ENCODE measurements at places on chromosomes 6 and 20. TPM values are rescaled to one million over a fixed set of nuclear protein-coding genes. Genes with fewer than 3 reads are reported as not detected.
A peak's percentile ranks its signal among the peaks of the same experiment; 100 is the strongest.

Gene CARMIL1
- 31.2 TPM for polyA plus RNA-seq

DNA sequence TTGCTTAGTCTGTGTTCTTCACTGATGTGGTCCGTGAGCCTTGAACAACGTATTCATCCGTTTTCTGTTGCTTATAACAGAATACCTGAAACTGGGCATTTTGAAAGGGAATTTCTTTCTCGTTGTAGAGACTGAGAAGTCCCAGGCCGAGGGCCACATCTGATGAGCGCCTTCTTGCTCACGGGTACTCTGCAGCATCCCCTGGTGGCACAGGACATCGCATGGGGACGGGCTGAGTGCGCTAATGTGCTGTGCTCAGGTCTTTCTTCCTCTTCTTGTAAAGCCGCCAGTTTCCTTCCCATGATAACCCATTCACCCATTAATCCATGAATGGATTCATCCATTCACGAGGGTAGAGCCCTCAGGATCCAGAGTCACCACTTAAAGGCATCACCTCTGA, 161.0 kb downstream of the NFATC2 start:
- DNase-seq, result peak; percentile 4

DNA sequence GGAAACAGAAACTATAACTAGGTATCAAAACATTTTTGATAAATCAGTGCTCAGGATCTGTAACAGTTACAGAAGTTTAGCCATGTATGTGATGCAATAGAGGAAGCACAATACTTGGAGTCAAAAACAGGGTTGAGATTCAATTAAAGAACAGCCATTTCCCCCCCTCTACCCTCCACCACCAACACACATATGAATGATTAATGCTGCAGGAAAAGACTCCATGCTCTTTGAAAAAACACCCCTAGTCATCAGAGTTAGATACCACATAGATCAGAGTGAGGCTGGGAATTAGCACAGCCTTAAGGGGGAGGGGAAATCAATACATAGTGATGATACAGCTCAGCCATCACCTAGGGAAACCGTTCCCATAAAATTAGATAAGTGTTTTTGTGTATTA, 108.9 kb upstream of the EMILIN3 start:
- DNase-seq, result no peak

Gene SEL1L2
- not detected for polyA plus RNA-seq

DNA sequence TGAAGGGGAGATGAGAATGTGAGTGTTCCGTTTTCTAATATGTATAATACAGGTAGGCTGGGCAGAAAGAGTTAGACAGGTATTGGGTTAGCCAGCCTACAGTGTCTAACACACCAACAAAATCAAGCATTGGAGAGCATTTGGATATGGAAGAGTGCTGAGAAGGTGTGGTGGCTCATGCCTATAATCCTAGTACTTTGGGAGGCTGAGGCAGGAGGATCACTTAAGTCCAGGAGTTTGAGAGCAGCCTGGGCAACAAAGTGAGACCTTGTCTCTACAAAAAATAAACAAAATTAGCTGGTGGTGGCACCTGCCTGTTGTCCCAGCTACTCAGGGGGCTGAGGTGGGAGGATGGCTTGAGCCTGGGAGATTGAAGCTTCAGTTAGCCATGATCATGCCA, 38.6 kb upstream of the SLC23A2 start:
- DNase-seq, result no peak

DNA sequence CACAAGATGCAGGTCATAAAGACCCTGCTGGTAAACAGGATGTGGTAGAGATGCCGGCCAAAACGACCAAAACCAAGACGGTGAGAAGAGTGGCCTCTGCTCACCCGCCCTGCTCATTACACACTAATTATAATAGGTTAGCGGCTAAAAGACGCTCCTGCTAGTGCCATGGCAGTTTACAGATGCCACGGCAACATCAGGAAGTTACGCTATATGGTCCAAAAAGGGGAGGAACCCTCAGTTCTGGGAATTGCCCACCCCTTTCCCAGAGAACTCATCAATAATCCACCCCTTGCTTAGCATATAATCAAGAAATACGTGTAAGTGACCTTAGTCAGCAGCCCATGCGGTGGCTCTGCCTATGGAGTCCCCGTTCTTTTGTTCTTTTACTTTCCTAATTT, 17.6 kb downstream of the BHLHE23 start:
- DNase-seq, result no peak

- no peak for DNase-seq
Measured at GRCh38 chr6:149443411-149444181, 41.2 kb downstream of the ZC3H12D start.

Gene KCNB1
- 0.29 TPM for polyA plus RNA-seq

- DNase-seq, result no peak
Measured at GRCh38 chr6:34066218-34066571, 79.7 kb downstream of the GRM4 start.

GRCh38 chr6:142953373-142954273, 8.6 kb upstream of the HIVEP2 start:
- DNase-seq, result no peak

GRCh38 chr6:102039441-102039840, 645.9 kb downstream of the GRIK2 start:
- DNase-seq, result no peak

- DNase-seq, result no peak
Measured at GRCh38 chr6:55972091-55972490, 96.7 kb upstream of the BMP5 start.

DNA sequence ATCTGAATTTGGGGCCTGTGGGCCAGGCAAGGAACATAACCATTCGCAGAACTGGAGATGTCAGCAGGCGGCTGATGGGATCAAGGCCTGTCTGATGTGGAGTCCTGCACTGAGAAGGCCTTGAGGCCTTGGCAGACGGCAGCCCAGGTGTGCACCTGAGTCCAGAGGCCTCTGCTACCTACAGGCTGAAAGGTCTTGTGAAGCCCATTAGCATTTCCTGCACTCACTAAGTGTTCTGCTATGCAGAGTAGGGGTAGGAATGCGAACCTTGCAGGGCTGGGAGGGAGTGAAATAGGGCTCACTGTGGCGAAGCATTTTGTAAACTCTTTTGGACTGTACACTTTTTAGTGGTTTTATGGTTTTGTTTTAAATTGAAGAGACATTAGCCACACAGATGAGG, 48.3 kb upstream of the RNF24 start:
- DNase-seq, result no peak

Gene SLC4A11
- 0.44 TPM for polyA plus RNA-seq

Gene GTF3C6
- polyA plus RNA-seq, result 65.4 TPM

DNA sequence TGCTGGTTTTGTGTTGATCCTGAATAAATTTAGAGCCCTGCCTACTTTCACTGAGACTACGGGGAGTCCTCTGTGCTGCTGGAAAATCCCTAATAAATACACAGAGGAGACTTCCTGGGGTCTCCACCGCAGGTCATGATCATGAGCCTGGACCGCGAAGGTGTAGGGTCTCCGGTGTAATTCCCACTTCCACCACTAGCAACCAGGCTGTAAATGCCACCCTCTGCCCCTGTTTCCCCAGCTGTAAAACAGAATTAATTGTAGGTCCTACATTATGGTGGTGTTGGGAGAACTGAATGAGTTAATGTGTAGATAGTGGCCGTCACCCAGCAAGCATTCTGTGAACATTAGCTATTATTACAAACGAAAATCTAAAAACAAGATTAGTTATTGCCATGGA, 191.6 kb upstream of the THBS2 start:
- DNase-seq, result no peak

Gene MAP7
- 17.1 TPM for polyA plus RNA-seq

DNA sequence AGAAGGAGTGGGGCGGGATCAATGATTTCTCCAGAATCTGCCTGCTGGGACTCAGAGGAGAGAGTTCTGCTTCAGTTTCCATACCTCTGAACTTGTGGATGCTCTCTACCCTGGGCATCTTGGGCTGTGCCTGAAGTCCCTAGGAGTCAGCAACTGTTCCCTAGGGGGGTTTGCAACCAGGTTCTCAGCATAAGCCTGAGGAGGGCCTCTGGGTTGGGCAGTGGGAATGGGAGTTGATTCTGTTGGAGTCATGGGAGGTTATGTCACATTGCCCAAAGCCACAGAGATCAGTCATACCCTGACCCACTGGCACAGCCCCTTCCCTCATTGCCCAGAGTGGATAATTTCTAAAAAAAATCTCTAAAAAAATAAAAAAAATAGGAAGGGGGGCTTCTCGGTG, 47.4 kb downstream of the MOCS1 start:
- DNase-seq, result no peak

DNA sequence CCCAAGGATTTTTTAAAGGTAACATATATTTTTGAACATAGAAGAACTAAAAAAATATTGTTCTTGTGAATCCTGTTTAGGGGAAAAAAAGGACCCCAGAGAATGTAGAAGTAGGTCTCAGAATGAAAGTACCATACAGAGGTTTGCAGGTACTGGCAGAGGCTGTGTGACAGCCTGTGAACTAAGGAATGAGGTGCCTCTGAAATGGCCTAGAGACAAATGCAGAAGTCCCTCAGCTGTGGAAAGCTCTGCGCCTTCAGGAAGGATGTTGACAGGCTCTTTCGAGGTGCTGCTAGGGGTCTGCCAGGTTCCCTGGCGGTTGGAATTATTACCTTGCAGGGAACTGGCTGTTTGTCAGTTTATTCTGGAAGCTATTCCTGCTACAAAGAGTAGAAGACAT, 8.6 kb upstream of the TUBB2B start:
- DNase-seq, result no peak

Gene SLC17A2
- not detected for polyA plus RNA-seq

DNA sequence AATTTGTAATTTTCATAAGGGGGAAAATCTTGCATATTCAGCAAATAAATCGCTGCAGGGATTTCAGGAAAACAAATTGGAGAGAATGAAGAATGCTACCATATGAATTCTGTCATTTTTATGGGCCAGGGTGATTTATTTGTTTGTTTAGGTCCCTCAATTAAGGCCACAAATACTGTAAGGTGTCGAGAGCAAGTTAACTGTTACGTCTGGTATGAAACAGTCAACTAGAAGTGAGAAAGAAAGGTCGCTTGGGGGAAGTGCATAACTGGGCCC, 166.9 kb upstream of the TSHZ2 start:
- no peak for DNase-seq

GRCh38 chr6:736657-737446, 43.9 kb upstream of the EXOC2 start:
- no peak for DNase-seq

DNA sequence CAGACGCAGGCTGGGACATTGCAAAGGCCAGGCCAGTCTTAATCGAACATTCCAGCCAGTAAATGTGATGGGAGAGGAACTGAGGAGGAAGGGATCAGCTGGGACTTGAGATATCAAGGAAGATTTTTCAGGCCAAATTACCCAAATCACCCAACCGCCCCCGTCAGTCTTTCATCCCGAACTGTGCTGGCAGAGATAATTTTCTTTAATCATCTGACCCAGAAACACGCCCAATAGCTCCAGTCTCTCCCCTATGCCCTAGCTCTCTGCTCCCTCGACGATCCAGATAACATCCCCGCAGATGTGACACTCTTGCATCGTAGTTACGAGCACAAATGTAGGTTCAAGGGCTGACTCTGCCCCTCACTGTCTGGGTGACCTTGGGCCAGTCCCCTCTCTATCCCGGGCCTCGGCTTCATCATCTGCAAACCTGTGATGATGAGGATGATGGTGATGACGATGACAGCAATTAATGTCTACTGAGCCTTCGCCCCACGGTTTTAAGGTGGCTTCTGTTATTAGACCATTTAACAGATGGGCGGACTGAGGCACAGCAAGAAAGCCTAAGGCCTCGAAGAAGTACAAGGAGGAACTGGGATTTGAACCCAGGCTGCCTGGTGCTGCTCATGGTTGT, 118.6 kb downstream of the PREX1 start:
- DNase-seq, result no peak

Gene PRKN
- polyA plus RNA-seq, result 2.3 TPM

- no peak for DNase-seq
Measured at GRCh38 chr20:34753706-34754461, 49.7 kb downstream of the TP53INP2 start.

DNA sequence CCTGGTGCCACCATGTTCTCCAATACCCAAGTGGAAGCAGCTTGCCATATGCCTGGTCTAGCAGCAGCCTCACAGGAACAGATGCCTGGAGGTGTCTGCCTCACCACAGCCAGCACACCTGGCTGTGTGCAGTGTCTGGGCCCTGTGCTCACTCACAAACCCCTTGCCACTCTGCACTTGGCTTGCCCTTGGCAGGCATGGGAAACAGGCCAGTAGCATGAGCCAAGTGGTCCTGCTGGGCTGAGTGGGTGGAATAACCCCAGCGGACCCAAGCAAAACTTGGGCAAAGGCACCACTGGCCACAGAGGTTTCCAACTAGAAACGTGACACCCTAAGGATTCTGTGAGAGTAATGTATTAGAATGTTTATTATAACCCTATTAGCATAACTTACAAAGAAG, 600.5 kb upstream of the GJE1 start:
- no peak for DNase-seq

GRCh38 chr6:134035823-134036296, 16.6 kb downstream of the SLC2A12 start:
- DNase-seq, result no peak

DNA sequence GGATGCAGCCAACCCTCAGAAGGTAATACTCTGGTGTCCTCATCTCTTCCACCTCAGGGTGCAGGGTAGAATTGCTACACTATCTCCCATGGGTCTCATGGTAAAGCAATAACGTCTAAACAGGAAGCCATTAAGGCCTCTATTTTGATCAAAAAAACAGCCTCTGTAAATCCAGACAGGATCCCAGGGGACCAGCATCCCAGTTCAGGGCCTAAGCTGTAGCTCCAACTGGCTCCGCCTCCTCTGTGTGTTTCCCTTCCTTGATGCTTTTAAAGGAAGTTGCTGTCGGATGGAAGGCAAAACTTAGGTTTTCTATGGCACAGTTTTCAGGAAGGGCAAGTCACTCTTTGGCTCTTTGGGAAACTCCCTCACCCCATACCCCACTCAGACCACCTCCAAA, 222.0 kb downstream of the MAFB start:
- no peak for DNase-seq

GRCh38 chr6:36679043-36679833, 724 bp downstream of the CDKN1A start:
- peak; percentile 74 for DNase-seq

Gene NDUFAF4
- polyA plus RNA-seq, result 25.5 TPM

DNA sequence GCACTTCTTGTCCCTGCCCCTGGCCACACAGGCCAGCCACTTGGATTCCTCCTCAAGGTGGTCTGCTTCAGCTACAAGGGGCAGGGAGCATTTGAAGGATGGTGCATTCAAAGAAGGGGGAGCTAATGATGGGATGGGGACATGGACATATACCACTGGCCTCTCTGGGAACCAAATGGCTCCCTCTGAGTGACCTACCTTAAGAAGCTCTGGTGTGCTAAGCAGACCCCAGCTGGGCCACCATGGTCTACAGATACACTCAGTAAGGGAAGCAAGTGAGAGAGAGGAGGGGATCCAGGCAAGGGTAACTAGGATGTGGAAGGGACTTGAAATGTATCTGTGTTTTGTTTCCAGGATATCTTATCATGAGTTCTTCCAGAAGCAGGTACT, 62.4 kb downstream of the TTI1 start:
- no peak for DNase-seq

DNA sequence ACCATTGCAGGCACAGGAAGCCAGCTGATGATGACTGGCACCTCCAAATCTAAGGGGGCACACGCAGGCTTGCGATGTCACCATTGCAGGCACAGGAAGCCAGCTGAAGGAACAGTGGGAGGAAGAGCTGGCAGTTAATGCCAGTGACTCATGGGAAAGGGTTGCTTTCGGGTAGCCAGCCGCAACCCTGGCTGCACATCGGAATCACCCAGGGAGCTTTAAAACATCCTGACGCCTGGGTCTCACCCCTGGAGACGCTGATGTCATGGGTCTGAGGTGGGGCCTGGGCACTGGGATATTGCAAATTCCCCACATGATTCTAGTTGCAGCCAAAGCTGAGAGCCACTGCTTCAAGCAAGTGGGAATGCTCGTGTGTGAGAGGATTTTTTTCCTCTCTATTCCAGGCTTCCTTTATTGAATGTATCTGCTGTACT, 16.1 kb upstream of the CCN6 start:
- DNase-seq, result no peak

Gene SLCO4A1
- polyA plus RNA-seq, result 0.77 TPM

GRCh38 chr6:94227741-94228140, 808.4 kb upstream of the EPHA7 start:
- no peak for DNase-seq

Data from left lung (tissue), 14 donors.